ENCODE measurements at places on chromosomes 11 and 22.
A peak's percentile ranks its signal among the peaks of the same experiment; 100 is the strongest.

DNA sequence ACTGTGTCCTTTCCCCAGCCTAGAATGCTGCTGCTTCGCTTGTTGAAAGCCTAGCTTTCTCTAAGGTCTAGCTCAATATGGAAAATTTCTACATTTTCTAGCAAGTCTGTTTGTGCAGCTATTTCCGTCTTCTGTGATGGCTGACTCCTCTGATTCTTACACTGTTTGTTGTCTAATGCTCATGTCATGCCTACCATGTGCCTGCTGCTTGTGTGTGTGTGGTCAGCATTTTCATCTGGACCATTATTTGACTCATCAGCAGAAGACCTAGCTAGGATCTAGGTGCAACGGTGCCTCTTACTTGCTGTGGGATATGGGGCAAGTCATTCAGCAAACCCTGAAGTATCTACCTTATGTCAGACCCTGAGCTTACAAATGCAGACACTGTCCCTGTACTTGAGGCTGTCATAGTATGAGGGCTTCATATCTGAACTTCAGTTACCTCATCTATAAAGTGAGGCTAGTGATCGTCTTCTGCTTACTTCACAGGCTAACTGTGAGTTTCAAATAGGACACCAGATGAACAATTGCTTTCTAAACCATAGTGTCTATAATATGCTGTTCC lies 86.5 kb upstream of the MYO18B start:
- ATAC-seq, result no peak

- ATAC-seq, result no peak
Measured at GRCh38 chr11:69261116-69261515, 32.8 kb upstream of the MYEOV start.

DNA sequence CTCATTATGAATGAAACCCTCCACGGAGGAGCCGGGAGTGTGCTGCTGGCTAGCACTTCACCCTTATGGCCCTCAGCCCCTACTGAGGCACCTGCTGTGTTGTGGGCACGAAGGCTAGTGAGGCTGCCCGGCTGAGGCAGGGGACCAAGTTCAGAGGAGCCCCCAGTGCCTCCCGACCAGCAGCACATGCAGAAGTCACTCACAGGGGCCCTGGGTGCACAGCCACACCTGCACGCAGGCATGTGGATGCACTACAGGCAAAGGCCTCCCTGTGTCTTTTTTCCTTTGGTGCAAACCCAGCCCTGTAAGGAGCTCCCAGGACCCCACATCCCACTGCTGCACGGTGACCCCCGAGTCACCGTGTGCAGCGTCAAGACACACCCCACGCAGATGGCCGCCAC lies 261.5 kb downstream of the BRD1 start:
- ATAC-seq, result no peak

DNA sequence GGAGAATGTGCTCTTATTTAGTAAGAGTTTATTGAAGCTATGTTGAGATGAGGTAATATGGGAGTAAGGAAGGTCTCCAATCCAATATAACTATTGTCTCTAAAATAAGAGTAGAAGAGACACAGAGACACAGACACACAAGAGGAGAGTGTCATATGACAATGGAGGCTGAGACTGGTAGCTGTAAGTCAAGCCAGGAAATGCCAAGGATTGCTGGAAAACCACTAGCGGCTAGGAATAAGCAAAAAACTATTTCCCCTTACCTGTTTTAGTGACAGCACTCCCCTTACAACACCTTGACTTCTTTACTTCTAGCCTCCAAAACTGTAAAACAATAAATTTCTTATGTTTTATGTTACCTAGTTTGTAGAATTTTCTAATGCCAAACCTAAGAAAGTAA lies 1652.8 kb downstream of the LRRC4C start:
- no peak for ATAC-seq

- ATAC-seq, result peak; percentile 74
Measured at GRCh38 chr11:111541254-111542061, 938 bp downstream of the LAYN start.

DNA sequence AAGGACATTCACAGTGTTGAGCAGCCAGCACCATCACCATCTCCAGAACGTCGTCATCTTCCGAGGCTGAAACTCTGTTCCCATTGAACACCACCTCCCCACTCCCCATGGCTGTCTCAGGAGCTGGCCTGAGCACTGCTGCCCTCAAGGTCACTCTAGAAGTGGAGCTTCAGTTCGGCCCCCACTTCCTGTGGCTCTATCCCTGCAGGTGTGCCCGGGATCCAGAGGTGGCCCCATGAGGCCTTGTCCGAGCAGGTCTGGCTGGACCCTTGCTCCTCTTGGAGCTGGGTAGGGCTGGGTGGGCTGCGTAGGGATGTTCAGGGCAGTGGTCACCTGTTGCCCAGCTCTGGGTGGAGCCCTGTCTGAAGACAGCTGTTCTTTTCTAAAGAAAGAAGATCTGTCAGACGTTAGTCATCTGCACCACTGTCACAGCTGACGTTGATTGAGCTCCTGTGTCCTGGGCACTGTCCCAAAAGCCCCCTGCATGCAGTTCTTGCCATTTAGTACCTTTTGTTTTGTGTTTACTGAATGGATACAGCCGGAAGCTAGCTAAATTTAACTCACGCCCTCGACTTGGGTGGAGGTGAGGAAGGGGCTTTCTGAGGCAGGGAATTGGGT lies 75.5 kb upstream of the CLDN5 start:
- ATAC-seq, result no peak

DNA sequence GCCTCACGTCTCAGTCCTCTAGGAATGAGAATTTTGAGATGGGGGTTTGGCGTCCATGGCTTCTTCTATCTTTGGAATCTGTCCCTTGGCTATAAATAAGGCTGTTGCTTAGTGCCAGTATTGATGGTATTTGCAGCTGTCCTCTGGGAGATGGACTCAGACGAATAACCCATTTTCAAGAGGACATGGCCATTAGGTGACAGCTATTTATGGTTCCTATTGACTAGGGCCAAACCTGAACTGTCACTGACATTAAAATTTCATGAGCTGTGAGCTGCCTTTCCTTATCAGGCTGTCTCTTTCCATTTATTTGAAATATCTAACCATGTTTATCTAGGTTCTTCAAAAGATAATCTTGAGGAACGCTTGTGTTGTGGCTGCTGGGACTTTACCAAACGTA lies 92.7 kb downstream of the NAV2 start:
- no peak for ATAC-seq

GRCh38 chr11:112538534-112539280 lies 278.0 kb upstream of the PLET1 start:
- ATAC-seq, result no peak

DNA sequence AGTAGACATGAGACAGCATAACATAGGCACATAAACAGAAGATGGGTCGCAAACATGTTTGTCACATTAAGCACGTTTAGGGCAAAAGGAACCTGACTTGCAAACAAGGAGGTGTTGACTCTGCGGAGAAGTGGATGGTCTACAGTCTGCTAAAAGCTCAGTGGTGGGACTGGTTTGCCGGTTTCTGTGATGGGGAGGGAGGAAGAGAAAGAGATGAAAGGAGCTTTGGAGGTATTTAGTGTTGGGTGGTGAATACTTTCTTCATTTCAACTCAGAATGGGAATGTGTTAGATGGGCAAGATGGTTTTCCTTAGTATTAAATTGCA lies 191.4 kb upstream of the SORL1-AS1 start:
- ATAC-seq, result no peak

GRCh38 chr11:35681163-35681767 lies 18.7 kb downstream of the TRIM44 start:
- no peak for ATAC-seq

GRCh38 chr11:83864412-83865057 lies 578.4 kb upstream of the CCDC90B start:
- no peak for ATAC-seq

GRCh38 chr11:110293389-110293788 lies 3.0 kb downstream of the RDX start:
- no peak for ATAC-seq

- ATAC-seq, result no peak
Measured at GRCh38 chr11:70873736-70874412, 378.5 kb downstream of the SHANK2 start.

DNA sequence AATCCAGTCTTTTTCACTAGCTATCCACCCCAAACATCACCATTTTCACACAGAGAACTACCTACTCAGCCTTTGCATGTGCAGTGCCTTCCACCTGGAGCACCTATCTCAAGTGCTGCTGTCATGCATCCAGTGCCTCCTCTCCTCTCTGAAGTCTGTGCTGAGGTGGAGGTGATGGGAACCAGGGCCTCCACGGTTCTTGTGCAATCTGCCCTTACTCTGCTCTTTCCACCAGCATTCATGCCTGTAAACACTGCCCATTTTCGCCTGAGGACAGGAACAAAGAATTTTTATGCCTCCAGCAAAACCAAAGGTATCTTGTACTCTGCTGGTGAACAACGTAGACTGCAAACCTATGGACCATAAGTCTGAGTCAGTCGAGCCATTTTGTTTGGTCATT lies 27.0 kb downstream of the PITPNB start:
- peak; percentile 51 for ATAC-seq

- ATAC-seq, result no peak
Measured at GRCh38 chr11:86693518-86693917, 21.1 kb upstream of the ME3 start.

GRCh38 chr11:64792482-64792881 lies 10.5 kb downstream of the MAP4K2 start:
- no peak for ATAC-seq

GRCh38 chr22:29704528-29705285 lies 15.1 kb upstream of the CABP7 start:
- no peak for ATAC-seq

GRCh38 chr22:40404251-40405177 lies 34.1 kb downstream of the SGSM3 start:
- no peak for ATAC-seq

GRCh38 chr11:23772081-23772480 lies 724.8 kb upstream of the LUZP2 start:
- ATAC-seq, result no peak

GRCh38 chr11:49302360-49302759 lies 94.0 kb upstream of the FOLH1 start:
- ATAC-seq, result no peak

Measured in gastroesophageal sphincter (tissue), 4 donors.